ENCODE measurements at places on chromosomes 1 and 21. TPM values are rescaled to one million over a fixed set of nuclear protein-coding genes. Genes with fewer than 3 reads are reported as not detected.

DNA sequence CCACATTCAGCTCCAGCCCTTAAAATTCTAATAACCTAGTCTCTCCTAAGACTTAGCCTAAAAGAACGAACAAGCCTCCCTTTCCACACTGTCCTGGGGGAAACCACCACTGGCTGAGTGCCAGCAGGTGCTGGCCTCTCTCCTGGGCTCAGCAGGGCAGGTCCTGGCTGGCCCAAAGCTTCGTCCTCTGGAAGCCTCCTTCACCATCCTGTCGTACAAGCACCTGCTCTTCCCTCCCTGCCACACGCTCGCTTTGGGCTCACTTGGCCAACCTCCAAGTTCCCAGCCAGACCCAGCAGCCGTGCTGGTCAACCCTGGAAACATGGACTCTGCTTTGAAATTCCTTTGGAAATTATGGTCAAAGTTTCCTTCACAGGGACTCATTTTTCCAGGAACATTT is 58.2 kb upstream of the SLC25A33 start:
- DNase-seq: no peak

GRCh38 chr1:150507912-150508864 is at the start of gene ECM1:
ECM1 (plus strand) TSS chr1:150508109; CDS start chr1:150508210, 101 bp downstream.
- no peak for DNase-seq

- DNase-seq: peak; percentile 15
Observed at GRCh38 chr1:11045428-11046269, 1.4 kb downstream of the MASP2 start.

DNA sequence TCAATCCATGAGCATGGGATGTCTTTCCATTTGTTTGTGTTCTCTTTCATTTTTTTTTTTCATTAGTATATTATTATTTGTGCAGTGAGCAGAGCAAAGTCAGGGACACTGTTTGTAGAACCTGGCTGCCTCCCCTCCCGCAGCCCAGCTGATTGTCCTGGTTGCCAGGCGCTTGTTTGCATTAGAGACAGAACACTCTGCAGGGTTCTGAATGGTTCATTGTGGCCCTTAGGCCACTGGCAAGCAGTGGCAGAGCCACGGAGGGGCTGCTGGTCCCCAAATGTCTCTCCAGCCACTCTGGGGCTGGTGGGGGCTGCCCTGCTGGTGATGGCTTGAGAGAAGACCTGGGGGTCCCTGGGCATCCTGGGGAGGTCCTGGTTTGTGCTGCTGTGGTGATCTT is 29.0 kb downstream of the ETS2 start:
- no peak for DNase-seq

Gene MYBPH
- not detected for total RNA-seq

GRCh38 chr1:215114154-215114933 is 31.8 kb downstream of the KCNK2 start:
- DNase-seq: no peak

Gene FCRL3
- 16.0 TPM for total RNA-seq

Gene LCK
- 460 TPM for total RNA-seq

GRCh38 chr1:115946116-115946515 is 30.2 kb upstream of the SLC22A15 start:
- DNase-seq: no peak

- DNase-seq: no peak
Observed at GRCh38 chr1:37037690-37038089, 3.4 kb upstream of the GRIK3 start.

- DNase-seq: no peak
Observed at GRCh38 chr1:159532922-159533321, 2.9 kb downstream of the OR10J5 start.

Gene C1orf226
- 0.06 TPM for total RNA-seq
